ENCODE measurements at places on chromosomes 11 and 22. TPM values are rescaled to one million over a fixed set of nuclear protein-coding genes. Genes with fewer than 3 reads are reported as not detected.

The CLDN5 gene
- not detected for total RNA-seq

The TAF10 gene
- 100 TPM for total RNA-seq

The HSD17B12 gene
- total RNA-seq: 81.6 TPM

The DDI1 gene
- total RNA-seq: not detected

The GNG3 gene
- not detected for total RNA-seq

The MUC5AC gene
- not detected for total RNA-seq

DNA sequence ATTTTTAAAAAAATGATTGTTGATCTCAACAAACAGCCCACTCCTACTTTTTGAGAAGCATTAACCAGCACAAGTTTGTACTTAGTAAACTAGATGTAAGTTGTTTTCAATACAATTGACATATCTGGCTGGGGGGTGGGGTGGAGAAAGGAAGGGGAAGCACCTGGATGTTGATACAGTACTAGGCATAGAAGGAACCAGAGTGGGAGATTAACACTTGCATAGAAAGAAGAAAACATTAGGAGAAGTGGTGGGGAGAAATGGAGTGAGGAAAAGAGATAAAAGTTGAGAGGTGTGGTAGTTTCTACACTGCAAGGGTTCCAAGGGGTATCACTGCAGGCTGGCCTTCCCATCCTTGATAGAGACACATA is 10.6 kb upstream of the GAB2 start:
- DNase-seq: no peak
- no peaks in the 10 kb centered on the region for H3K27me3 ChIP-seq
- no peak overlapping the region for H3K4me3 ChIP-seq
- peaks cover 29% of the 10 kb centered on the region for H3K4me1 ChIP-seq
- H3K27ac ChIP-seq: no peak overlapping the region

DNA sequence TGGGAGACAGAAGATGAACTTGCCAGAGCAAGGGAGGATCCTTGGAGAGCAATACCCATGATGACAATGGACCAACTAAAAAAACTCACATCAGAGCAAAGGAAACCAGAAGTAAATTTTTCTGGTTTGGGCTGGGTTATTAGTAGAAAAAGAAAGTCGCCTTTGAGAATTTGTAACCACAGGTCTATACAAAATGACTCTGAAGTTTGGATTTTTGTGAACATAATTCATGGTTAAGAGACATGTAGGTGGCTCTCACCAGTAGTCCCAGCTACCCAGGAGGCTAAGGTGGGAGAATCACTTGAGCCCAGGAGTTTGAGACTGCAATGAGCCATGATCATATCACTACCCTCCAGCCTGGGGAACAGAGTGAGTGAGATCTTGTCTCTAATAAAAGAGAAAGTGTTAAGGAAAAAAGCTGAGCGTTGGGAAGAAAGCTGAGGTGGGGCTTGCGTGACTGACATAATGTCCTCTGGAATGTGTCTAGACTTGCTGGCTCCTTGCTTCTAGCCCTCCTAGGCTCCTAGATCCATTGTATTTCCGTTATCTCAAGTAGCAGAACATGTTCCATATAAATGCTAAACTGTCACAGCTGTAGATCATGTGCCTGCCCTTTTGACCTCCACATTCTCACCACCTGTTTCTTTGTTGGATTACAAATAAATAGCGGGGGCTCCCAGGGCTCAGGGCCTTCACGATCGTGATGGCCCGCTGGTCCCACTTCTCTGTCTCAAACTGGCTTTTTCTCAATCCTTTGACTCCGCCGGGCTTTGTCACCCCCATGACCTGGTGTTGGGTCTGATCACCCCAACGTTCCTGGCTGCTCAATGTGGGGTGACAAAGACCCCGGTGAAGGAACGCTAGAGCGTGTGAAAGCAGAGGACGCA is 56.2 kb upstream of the SC5D start:
- H3K27me3 ChIP-seq: peaks cover 30% of the 10 kb centered on the region
- DNase-seq: no peak
- H3K4me3 ChIP-seq: no peak overlapping the region
- H3K27ac ChIP-seq: no peak overlapping the region
- H3K36me3 ChIP-seq: no peaks in the 10 kb centered on the region
- no peaks in the 10 kb centered on the region for H3K4me1 ChIP-seq

- H3K4me1 ChIP-seq: peaks cover 57% of the 10 kb centered on the region
- DNase-seq: no peak
- peak overlapping the region; percentile 91 for H3K27ac ChIP-seq
- H3K4me3 ChIP-seq: no peak overlapping the region
Observed at GRCh38 chr11:86938900-86939880, 16.0 kb downstream of the FZD4 start.

GRCh38 chr11:1571760-1572196 is 293 bp downstream of the DUSP8 start:
- H3K4me1 ChIP-seq: peaks cover 20% of the 10 kb centered on the region
- no peak overlapping the region for H3K27ac ChIP-seq
- DNase-seq: no peak
- H3K27me3 ChIP-seq: peaks cover 3% of the 10 kb centered on the region
- H3K36me3 ChIP-seq: no peaks in the 10 kb centered on the region

DNA sequence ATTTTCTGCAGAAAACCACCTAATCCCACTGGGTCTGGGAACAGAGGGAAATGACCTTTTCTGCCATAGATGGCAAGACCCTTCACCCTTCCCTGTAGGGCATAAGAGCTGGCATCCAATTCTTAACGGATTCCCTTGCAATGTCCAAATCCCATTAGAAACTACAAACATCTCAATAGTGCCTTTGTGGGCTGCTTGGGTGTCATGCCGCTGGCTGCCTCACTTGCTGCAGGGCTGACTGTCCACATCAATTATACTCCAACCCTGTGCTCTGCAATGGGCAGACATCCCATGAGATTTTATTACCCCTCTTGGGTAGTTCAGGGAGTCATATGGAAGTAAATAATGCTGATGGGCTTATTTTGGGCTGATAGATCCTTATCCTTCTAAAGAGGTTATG is 7.3 kb downstream of the GRAP2 start:
- no peaks in the 10 kb centered on the region for H3K4me1 ChIP-seq
- H3K36me3 ChIP-seq: no peaks in the 10 kb centered on the region

- H3K36me3 ChIP-seq: peaks cover 5% of the 10 kb centered on the region
- DNase-seq: no peak
- peak overlapping the region; percentile 93 for H3K4me3 ChIP-seq
Observed at GRCh38 chr11:65083134-65083833, 556 bp downstream of the CDCA5 start.

DNA sequence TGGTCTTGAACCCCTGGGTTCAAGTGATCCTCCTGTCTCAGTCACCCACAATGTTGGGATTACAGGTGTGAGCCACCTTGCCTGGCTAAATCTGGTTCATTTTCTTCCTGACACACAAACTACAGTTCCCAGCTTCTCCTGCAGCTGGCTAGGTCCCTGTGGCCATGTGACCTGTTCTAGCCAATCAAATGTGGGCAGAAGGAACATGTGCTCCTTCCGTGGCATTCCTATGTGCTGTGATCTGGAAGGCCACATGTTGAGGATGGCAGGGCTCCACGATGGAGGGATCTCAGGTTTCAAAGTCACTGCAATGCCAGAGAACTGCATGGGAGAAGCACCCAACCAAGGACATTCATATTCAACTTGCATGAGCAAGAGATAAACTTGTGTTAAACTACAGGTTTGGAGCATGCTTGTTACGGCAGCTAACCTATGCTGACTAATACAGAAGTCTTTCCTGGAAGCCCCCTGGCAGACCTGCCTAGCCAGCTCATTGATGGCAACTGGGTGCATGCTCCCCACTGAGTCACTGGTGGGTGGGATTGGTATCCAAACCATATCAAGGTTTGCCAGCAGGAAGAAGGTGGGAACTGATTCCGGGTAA is 86.0 kb downstream of the RPS6KA4 start:
- H3K27me3 ChIP-seq: peaks cover 48% of the 10 kb centered on the region
- H3K4me3 ChIP-seq: no peak overlapping the region
- peaks cover 20% of the 10 kb centered on the region for H3K4me1 ChIP-seq
- no peak for DNase-seq

- H3K4me3 ChIP-seq: no peak overlapping the region
- no peak overlapping the region for H3K27ac ChIP-seq
- H3K27me3 ChIP-seq: no peaks in the 10 kb centered on the region
- no peak for DNase-seq
- H3K36me3 ChIP-seq: no peaks in the 10 kb centered on the region
Observed at GRCh38 chr22:46119729-46120419, 30.5 kb upstream of the PPARA start.

- H3K4me3 ChIP-seq: no peak overlapping the region
- no peak overlapping the region for H3K27ac ChIP-seq
- no peaks in the 10 kb centered on the region for H3K4me1 ChIP-seq
- peaks cover 46% of the 10 kb centered on the region for H3K27me3 ChIP-seq
- peaks cover 2% of the 10 kb centered on the region for H3K36me3 ChIP-seq
- no peak for DNase-seq
Observed at GRCh38 chr11:2625183-2625582, 74.6 kb downstream of the KCNQ1OT1 start.

DNA sequence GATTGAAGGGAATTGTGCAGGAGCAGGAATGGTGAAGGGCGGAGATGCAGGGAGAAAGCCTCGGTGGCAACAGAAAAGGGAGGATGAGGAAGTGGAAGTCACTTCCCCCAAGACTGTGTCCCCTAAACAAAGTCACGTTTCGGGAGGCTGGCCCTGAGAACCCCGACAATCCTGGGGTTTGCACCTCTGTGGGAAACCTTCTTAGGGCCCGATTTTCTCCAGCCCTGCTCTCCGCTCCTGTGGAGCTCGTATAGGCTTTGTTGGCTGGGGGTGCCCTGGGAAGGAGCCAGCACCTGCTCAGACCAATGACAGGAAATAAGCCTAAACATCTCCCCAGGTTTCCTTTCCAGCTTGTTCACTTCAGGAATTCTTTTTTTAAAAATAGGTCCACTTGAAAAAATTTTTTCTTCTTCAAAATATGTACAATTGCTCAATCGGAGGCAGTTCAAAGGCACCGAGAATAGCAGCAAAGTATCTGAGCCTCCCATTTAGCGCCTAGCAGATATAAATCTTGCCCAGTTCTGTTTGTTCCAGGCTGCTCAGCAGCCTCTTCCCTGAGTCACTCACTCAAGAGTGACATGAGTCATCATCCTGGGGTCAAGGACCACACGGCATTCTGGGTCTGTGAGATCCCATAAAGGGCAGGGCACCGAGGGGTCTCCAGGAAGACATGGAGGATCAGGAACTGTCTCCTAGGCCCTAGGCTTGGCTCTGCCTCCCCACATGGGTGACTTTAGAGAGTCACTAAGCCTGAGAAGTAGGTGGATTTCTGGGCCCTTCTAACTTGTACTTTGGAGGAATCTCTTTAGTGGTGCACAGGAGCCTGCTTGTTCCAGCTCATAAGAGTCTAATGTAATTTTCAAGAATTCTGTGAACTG is 34.0 kb downstream of the IRAG1 start:
- no peaks in the 10 kb centered on the region for H3K27me3 ChIP-seq
- H3K36me3 ChIP-seq: no peaks in the 10 kb centered on the region
- no peak overlapping the region for H3K4me3 ChIP-seq
- no peak for DNase-seq

- no peak overlapping the region for H3K27ac ChIP-seq
- no peaks in the 10 kb centered on the region for H3K4me1 ChIP-seq
- H3K36me3 ChIP-seq: no peaks in the 10 kb centered on the region
- no peaks in the 10 kb centered on the region for H3K27me3 ChIP-seq
Observed at GRCh38 chr11:20894296-20894695, 224.9 kb downstream of the NELL1 start.

- peaks cover 12% of the 10 kb centered on the region for H3K4me1 ChIP-seq
- H3K36me3 ChIP-seq: peaks cover 12% of the 10 kb centered on the region
- H3K27ac ChIP-seq: peak overlapping the region; percentile 100
Observed at GRCh38 chr22:36480941-36481392, 473 bp downstream of the TXN2 start.

- no peak for DNase-seq
- H3K27me3 ChIP-seq: no peaks in the 10 kb centered on the region
- peaks cover 92% of the 10 kb centered on the region for H3K4me1 ChIP-seq
- H3K36me3 ChIP-seq: no peaks in the 10 kb centered on the region
Observed at GRCh38 chr11:122663764-122664163, 8.2 kb downstream of the UBASH3B start.

- H3K4me3 ChIP-seq: peak within 1 kb of the TSS; percentile 89
- H3K36me3 ChIP-seq: peaks cover 5% of the 10 kb centered on the region
- H3K4me1 ChIP-seq: peaks cover 70% of the 10 kb centered on the region
- H3K27me3 ChIP-seq: no peaks in the 10 kb centered on the region
- H3K27ac ChIP-seq: peak within 1 kb of the TSS; percentile 94
Observed at GRCh38 chr11:86800076-86800959, at the start of gene PRSS23. PRSS23 (plus strand) TSS chr11:86800542; CDS start chr11:86807644, 7,102 bp downstream.

DNA sequence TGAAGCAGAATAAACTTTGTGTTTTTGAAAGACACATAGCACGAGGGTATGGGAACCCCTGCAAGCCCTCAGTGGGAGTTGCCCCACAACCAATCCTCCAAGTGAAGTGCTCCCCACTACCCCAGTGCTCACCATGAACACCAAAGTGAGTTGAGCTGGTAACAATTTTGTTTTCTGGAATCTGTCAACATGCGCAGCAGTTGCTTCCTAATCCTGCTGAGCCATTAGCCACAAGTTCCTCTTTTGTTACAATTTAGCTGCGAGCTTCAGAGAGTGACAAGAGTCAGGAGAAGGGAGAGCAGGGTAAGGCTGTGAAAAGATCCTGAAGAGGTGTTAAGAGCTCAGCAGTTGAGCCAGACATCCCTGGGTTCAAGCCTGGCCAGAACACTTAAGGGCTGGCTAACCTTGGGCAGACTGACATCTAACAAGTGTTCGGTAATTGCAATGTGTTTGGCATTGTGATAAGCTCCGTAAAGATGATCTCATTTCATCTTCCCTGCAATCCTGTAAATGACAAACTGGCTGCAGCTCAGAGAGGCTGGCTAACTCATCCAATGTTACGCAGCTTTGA is 24.1 kb upstream of the ASPHD2 start:
- no peak for DNase-seq
- H3K27ac ChIP-seq: peak overlapping the region; percentile 24
- H3K27me3 ChIP-seq: peaks cover 38% of the 10 kb centered on the region
- peak overlapping the region; percentile 4 for H3K4me3 ChIP-seq

GRCh38 chr11:64036087-64037026 is 626 bp downstream of the FLRT1 start:
- peaks cover 13% of the 10 kb centered on the region for H3K4me1 ChIP-seq
- H3K36me3 ChIP-seq: no peaks in the 10 kb centered on the region
- peaks cover 14% of the 10 kb centered on the region for H3K27me3 ChIP-seq
- DNase-seq: no peak
- no peak overlapping the region for H3K4me3 ChIP-seq
- H3K27ac ChIP-seq: no peak overlapping the region

DNA sequence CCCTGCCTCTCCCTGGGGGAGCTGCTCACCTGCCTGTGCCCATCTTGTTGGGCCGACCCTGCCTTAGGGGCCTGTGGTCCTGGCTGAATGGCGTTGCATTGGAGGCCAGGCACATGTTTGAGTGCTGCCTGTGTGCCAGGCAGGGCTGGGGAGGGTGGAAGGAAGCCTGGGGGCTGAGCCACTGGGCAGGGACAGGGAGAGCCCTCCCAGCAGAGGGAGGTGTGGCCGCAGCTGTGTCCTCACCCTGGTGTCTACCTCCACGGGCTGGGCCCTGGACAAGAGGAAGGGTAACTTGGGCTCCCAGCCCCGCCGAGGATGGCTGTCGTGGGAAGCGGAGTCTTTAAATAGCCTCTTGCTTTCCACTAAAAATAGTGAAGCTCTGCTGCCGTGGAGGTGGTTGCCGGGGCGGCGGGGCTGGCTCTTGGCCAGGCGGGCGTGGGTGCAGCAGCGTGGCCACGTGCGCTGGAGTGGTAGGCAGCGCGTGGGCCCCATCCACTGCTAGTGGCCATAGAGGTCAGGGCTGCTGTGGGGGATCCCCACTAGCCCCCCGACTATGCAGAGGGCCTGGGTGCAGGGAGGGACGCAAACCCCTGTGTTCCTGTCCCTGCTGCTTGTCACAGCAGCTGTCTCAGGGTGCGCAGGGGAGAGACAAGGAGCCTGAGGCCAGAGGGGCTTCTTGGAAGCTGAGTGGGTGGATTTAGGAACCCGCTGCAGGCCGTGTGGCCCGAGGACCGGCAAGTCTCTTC is 6.2 kb downstream of the ZDHHC8 start:
- peak overlapping the region; percentile 2 for H3K27ac ChIP-seq
- no peaks in the 10 kb centered on the region for H3K27me3 ChIP-seq
- peaks cover 43% of the 10 kb centered on the region for H3K4me1 ChIP-seq
- no peak for DNase-seq
- no peak overlapping the region for H3K4me3 ChIP-seq
